ENCODE measurements at places on chromosomes 12 and 14.

DNA sequence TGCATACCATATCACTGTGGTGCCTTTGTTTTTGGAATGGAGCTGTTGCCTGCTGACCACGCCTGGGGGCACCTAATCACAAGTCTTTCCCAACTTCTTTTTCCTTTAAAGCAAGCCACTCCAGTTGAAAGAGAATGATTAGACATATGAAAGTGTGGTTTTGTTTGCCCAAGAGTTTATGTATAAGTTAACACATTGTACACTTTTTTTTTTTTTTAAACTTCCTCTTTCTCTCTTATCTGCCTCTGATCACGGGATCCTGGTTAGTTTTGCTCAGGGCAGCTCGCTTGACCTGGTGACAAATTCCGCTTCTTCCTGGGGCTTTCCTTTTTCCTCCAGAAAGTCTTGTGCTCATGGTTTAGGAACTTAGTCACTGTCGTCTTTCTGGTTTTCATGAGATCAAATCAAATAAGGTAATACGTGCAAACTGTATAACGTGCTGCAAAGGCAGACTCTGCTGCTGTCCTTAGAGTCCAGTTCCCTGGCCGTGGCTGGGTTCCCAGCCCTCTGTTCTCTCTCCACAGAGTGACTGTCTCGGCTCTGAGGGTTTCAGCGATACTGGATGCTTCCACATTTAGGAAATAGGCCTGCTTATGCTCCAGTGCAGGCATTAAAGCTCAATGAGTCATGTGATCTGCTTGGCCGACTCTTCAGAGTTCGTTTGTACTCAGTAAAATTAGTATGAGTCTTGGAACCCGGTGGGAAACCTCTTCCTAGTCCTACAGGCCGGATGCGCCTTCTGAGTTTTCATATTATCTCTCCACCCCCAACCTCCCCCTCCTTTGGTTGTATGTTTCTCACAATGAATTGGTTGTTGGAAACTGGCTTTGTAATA, 15.2 kb downstream of the RASSF3 start:
- DNase-seq: peak; percentile 52

GRCh38 chr12:54216797-54217661, 28.2 kb upstream of the SMUG1 start:
- DNase-seq: peak; percentile 87

DNA sequence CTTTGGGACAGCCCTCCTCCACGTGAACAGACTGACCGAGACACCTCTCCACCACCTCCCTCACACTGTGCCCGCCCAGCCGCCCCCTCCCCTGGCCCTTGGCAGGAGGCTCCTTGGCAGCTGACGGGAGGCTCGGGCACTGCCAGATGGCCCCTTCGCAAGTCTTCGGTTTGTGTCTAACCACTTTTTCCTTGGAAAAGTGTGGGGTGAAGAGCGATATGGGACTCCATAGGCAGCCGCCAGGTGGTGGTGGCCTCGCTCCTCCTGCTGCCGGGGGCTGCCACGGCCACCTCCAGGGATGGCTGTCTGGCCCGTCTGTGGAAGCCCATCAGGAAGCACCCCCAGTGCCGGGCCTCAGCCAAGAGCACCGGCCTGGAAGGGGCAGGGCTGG, 58.7 kb downstream of the LRCOL1 start:
- no peak for DNase-seq

DNA sequence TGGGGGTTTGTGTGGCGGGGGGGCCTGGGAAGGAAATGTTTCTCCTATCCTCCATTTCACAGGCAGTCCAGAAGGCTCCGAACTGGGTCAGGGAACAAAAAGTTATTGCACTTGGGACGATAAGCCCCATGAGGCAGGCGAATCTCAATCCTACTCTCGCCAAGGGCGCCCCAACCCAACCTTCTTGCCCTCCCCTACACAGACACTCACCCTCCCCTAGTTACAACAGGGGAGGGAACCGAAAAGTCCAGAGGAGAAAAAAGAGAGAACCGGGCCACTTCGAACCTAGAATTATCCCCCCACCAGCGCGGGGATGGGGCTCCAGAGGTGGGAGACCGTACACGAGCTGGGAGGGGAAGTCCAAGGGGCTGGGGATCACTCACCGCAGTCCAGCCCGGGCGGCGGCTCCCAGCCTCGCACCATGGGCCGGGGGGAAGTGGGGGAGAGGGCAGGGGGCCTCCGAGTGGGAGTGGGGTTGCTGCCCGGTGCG, 357 bp downstream of the HOMEZ start:
- no peak for DNase-seq

DNA sequence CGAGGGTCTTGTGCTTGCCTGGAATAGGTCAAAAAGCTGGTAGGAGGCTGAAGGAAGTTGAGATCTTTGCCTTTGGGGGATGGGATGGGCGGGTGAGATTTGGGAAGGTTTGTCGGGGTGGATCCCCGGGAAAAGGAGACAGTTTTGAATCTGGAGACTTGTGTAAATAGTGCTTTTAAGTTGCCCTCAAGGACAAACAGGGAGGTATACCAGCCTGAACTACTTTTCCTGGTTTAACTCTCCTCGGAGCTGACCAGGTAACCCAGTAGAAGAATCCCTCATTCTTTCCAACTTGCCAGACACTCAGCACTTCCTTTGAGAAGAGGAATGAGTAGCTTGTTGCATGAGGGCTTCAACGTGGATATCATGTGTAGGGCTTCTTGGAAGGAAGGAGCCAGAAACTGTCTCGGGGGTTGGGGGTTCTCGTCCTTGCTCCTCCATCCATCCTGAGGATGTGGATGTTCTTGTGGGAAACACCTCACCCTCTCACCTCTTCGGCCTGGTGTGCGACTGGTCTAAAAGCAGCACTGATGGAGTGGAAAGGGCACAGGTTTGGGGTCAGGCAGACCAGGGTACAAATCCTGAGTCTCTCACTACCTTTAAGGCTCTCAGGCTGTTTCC, 1.9 kb downstream of the TEAD4 start:
- DNase-seq: no peak

DNA sequence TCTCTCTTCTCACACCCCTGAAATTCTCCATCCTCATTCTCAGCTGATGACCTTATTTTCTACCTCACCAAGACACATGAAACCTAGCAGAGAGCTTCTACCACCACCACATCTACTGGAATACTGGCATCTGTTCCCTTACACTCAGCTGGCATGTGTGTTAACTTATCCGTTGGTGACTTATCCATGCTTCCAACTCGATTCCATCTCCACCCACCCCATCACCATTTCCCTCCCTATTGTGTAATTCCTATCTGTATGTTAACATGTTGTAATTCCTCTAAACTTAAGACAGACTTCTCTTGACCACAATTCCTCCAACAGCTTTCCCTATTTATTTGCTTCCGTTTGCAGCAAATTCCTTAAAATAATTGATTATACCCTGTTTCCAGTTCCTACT, 15.4 kb downstream of the C1S start:
- DNase-seq: no peak

GRCh38 chr12:104282109-104282508, 21.4 kb upstream of the EID3 start:
- no peak for DNase-seq

DNA sequence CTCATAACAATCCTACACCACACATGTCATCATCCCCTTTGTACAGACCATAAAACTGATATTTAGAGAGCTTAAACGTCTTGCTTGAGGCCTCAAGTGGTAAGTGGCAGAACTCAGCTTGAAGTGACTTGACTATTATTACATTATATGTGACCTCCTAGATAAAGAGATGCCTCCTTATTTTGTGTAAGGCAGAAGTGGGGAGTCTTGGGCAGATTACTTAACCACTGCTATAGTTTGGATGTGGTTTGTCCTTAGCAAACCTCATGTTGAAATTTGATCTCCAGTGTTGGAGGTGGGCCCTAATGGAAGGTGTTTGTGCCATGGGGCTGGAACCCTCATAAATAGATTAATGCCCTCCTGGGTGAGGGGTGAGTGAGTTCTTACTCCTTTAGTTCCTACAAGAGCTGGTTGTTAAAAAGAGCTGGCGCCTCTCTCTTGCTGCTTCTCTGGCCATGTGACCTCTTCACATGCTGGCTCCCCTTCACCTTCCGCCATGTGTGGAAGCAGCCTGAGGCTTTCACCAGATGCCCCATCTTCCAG, 37.4 kb downstream of the RCOR1 start:
- no peak for DNase-seq

- DNase-seq: no peak
Observed at GRCh38 chr12:102776041-102776440, 141.0 kb downstream of the PAH start.

DNA sequence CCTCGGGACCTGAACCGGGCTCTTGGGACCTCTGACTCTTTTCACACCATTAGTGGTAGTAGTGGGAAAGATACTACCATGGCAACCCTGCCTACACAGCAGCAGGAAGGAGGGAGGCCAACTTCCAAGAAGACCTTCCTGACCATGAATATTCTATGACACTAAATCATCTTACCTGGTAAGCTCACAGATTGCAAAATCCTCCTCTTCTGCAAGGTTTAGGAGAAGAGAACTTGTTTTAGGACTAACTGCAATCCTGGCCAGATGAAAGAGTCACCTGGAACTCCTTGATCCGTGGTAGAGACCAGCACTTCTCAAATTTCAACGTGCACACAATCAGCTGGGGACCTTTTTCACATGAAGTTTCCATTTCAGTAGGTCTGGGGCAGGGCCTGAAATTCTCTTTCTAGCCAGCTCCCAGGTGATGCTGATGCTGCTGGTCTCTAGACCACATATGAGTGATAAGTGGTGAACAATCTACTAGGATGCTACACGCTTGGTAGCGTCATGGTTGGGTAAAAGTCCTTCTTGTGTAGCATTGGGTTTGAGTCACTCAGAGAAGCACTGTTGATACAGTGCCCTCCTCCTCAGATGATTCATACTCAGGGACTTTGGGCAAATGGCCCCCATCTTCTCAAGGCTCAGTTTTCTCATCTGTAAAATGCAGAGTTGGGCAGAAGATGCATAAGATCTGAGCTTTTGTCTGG, 35.6 kb upstream of the FICD start:
- no peak for DNase-seq

GRCh38 chr12:122265476-122265875, 818 bp downstream of the VPS33A start:
- DNase-seq: no peak

- peak; percentile 62 for DNase-seq
Observed at GRCh38 chr12:114669401-114670290, 14.3 kb downstream of the TBX3 start.
